Memory B cell (primary cell): ENCODE measurements at places on chromosomes 3 and 15.

GRCh38 chr3:122784436-122784835 is 9.2 kb downstream of the HSPBAP1 start:
- no peak for DNase-seq

- no peak for DNase-seq
Observed at GRCh38 chr3:37819591-37819990, 42.1 kb upstream of the CTDSPL start.

DNA sequence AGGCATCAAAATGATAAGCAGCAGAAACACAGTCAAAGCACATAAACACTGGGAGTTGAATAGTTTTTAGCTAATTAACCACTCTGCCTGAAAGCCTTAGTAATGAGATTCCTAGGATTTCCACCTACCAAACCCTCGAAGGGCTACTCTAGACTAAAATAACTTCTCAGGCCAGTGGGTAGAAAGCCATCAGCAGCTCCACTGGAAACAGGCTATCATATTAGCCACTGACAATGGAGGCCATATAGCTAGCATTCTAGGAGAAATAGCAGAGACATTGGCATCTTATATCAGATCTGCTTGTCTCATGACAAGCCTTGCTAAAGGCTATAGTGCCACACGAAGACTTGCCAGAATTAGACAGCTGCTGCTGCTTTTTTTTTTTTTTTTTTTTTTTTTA is 4.5 kb upstream of the CAPN3 start:
- DNase-seq = no peak

- no peak for DNase-seq
Observed at GRCh38 chr15:29043736-29044502, 158.1 kb downstream of the APBA2 start.

DNA sequence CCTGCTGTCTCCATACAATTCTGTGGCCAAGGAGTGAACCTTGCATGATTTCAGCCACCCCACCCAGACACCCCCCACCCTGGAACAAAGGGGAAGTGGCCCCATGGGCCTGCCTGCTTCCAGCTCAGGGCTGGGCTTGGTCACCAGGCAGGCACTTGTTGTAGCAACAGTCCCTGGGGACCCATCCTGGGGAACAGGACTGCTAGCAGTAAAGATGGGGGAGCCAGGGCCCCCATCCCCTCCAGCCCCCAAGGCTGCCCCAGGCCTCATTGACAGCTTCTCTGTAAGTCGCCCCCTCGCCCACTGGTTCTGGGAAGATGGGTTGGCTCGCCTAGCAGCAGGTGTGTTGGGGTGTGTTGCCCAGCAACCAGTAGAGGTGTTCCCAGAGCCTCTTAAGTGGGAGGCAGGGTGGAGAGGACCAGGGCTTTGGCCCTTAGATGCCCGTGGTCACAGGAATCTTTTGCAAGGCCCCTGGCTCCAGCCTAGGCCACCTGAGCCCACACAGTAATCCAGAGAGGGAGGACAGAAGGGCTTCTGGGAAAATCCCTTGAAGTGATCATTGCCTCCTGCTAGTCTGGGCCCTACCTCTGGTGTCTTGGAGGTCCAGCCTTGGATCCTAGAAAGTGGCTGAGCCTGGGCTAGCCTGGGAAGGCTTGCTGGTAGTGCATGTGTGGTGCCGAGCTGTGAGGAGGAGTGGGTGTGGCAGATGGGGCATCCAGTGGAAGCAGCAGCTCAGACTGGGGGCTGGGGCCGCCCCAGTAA is 48.9 kb downstream of the CYP11A1 start:
- DNase-seq = peak; percentile 26

DNA sequence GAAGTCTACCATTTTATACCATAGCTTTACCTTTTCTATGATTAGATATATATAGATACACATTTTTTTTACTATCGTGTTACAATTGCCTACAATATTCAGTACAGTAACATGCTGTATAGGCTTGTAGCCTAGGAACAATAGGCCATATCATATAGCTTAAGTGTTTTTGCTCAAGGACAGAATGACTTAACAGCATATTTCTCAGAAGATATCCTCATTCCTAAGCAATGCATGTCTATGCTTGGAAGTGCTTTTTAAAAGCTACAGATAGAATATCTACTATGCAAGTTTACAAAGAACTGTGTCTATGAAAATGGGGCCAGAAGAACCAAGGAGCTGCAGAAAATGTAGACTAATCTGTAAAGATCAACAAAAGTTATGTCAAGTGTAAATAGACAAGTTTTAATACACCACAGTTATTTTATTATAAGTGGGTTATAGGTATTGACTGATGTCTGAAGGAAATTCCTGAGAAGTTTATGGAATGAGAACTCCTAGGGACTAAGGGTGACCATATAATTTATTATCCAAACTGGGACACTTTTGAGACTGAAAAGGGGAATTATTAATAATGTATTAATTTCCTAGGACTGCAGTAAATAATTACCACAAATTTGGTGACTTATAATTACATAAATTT is 138.7 kb upstream of the TGFBR2 start:
- no peak for DNase-seq

DNA sequence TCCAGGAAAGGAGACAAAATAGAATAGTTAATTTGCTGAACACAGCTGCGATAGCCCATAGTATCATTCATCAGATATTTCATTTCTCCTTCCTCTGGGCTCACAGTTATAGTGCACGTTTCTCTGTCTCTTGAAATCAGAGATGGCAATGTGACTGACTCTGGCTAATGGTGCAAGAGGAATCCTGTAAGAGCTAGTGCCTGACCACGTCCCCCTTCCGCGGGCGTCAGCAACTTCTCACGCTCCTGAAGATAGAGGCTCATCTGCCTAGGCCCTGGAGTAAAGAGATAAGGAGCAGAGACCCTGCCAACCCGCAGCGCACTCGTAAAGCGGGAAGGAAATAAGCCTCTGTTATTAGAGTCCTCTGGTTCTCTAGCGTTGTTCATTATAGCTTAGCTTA is 391.8 kb downstream of the VPS13C start:
- no peak for DNase-seq

GRCh38 chr3:23894254-23895061 is 22.3 kb downstream of the NKIRAS1 start:
- DNase-seq = no peak

DNA sequence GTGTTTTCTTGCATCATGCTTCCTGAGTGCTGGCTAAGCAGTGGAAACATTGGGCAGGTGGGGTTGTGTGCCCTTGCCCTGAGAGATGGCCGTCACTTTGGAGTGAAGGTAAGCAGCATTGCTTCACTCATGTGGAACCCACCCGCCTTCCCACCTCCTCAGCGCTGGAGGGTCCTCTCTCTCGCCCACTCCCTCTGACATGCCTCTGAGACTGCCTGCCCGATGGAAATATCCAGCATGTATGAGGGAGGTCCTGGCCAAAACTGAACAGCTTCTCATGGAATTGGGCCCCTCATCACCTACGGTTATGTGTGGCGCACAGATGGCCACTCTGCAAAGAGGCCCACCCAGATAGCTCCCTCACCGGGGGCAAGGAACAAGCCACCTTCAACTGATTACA is 48.6 kb downstream of the SMAD3 start:
- no peak for DNase-seq

DNA sequence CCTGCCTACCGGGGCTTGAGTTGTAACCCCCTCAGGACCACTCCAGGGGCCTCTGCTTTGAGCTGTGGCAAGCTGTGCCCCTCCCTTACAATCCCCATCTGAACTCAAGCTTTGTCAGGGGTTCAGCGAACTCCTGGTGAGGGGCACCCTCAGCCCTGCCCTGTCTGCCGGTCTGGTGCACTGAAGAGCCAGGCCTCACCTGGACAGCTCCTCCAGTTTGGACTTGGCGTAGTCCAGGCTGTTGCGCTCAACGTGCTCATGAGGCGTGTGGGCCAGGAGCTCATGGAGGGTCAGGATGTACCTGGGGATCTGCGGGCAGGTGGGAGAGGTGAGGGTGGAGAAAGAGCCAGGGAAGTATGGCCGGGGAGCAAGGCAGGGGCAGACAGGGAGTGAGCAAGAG is 59.4 kb downstream of the RASGRF1 start:
- DNase-seq = no peak

DNA sequence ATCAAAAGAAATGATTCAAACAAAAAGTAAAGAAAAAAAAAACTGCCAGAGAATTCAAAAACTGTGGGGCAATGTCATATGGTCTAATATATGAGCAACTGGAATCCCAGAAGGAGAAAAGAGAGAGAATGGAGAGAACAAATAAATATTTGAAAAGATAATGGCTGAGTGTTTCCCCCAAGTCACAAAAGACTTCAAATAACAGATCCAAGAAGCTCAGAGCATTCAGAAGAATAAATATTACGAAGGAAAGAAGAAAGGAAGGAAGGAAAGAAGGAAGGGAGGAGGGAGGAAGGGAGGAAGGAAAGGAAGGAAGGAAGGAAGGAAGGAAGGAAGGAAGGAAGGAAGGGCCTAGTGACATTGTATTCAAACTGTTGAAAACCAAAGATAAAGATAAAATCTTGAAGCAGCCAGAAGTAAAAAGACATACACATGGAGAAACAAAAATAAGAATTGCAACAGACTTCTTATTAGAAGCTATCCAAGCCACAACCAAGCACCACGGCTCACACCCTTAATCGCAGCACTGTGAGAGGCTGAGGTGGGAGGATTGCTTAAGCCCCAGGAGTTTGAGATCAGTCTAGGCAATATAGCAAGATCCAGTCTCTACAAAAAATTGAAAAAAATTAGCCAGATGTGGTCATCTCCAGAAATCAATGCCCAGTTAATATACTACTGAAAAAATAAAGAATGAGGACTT is 118.9 kb upstream of the IGSF10 start:
- no peak for DNase-seq

DNA sequence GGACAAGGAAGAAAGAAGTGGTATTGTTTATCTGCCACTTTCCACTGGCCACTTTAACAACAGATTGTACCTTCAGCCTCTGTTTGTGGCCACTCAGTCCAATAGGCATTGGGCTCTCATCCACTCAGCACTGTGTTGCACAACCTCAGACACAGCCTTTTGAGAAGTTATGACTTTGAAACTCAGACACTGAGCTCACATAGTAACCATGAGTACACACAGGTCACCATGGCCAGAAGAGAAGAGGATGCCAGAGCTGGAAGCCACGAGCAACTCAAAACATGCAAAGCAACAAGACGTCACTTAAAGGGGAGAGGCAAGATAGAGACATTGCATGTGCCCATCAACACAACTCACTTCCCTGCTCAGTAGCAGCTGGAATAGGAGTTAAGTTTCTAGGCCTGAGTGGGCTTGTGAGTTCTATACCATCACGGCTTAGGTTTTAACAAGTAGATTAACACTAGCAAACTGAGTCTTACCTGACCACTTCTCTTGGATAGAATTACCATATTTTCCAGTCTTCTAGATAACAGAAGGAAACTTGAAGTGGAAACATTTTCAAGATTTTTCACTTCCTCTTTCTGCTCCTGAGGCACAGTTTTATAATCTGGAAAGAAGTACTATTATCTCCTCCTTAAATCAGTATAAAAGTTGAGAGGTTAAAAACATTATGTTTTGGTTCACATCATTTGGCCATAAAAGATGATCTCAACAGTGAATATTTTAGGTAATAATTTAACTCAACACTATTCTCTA is 103.5 kb downstream of the IMPG2 start:
- no peak for DNase-seq

DNA sequence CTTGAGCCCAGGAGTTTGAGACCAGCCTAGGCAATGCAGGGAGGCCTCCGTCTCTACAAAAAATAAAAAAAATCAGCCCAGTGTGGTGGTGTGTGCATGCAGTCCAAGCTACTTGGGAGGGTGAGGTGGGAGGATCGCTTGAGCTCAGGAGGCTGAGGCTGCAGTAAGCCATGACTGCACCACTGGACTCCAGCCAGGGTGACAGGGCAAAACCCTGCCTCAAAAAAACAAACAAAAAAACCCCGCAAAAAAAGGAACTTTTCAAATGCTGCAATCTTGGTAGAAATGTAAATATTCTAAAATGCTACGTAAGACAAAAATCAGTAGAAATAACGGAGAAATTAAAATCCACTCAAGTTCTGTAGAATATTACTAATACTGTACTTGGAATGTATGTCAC is 108.1 kb upstream of the MELTF start:
- DNase-seq = no peak

DNA sequence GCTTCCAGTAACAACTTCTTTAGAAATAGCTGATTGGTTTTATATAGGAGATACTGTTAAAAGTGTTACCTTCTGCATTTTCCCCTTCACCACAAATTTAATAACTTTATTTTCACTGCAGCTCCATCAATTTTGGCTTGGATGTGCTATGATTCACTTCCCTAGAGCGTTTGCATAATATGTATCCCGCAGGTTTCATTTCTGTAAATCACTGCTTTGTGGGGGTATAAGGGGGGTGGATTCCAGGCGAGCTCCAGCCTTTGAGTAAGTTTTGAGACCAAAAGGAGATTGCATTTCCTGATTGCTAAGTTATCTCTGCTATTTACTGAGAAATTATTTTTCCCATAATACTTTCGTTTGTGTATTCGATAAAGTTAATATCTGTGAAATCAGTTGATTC is 232.6 kb downstream of the TBL1XR1 start:
- no peak for DNase-seq

- DNase-seq = no peak
Observed at GRCh38 chr3:190491533-190492054, 22.3 kb upstream of the IL1RAP start.

GRCh38 chr3:100766069-100766468 is 56.8 kb downstream of the TFG start:
- DNase-seq = no peak

DNA sequence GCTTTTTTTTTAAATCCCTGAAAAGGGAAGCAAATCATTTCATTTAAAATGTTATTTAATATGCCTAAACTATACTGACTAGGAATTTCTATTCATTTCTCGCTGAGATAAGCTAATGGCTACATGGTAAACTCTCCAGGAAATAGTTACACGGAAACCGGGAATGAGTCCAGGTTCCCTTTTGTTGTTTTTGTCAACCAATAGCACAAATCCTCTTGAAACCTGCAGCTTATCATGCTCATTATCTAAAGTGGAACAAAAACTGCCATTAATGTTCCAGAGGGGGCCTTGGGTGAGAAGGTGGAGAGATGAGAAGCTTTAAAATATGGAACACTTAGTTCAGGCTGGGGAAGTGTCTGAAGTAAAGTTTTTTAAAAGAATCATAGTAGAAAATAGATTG is 113.5 kb upstream of the ALCAM start:
- DNase-seq = no peak

DNA sequence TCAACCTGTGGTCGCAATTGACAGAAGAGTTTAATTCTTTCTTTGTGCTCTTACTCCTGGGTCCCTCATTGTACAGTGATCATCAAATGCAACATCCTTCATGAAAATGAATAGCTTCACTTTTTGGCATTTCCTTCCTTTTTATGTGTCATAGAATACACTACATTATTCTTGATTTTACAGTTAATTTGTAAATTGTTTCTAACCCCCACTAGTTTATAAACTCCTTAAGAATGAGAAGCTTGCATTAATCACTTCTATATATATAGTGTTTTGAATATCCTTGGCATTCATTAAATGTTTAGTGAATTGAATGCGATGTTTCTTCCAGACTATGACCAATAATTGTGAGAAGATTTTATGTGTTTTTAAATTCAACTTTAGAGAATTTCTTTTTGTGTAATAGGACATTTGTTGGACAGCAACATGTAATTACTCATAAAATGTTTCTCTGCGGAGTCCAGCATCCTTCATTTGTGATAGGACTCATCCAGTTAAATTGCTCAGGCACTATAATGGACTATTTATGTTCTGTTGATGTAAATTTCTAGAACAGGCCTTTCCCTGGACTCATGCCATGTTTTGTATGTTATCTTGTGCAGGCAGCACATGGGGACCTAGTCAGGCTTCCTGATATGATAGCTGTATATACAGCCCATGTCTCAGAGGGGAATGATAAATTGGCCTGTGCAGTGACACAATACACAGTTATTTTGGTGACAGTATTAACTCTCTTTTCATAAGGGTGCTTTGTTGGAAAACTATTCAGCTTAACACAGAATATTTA is 51.3 kb downstream of the MBNL1 start:
- DNase-seq = no peak
